ENCODE measurements at places on chromosomes 5 and 9.

GRCh38 chr9:124003636-124004349, 7.8 kb upstream of the LHX2 start:
- DNase-seq = no peak
- no peaks in the 10 kb centered on the region for H3K36me3 ChIP-seq

- DNase-seq = no peak
- H3K4me1 ChIP-seq = peaks cover 1% of the 10 kb centered on the region
- no peak overlapping the region for H3K27ac ChIP-seq
- H3K4me3 ChIP-seq = no peak overlapping the region
- H3K27me3 ChIP-seq = no peaks in the 10 kb centered on the region
Measured at GRCh38 chr5:9445826-9446388, 100.0 kb downstream of the SEMA5A start.

- no peak overlapping the region for H3K27ac ChIP-seq
- H3K27me3 ChIP-seq = no peaks in the 10 kb centered on the region
- no peak overlapping the region for H3K4me3 ChIP-seq
Measured at GRCh38 chr9:113602126-113603047, 138.9 kb downstream of the RGS3 start.

DNA sequence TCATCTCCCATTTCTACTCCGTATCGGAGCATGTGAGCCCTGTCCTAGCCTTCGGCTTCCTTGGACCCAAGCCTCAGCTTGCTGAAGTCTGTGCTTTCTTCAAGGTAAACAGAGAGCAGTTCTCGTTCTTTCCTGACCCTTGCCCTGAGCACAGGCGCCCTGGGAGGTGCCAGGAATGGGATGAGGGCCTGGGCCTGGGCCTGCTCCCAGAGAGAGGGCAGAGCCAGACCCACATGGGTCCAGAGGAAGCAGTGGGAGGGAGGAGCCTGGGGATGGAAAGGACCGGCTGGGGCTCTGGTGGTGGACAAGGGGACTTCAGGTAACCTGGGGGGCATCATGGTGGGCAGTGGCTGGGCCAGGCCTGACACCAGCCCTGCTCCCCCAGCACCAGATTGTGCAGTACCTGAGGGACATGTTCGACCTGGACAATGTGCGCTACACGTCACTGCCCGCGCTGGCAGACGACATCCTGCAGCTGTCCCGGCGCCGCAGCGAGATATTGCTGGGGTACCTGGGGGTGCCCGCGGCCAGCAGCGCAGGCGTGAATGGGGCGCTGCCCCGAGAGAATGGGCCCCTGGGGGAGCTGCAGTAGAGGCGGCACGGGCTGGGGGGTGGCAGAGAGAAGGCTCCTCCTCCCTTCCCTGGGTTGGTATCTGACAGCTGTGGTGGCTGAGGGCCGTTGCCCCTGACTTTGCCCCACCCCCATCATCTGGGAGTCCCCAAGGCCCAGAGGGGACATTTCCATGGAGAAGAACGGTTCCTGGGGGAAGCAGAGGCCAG, 10.9 kb upstream of the DOLPP1 start:
- no peaks in the 10 kb centered on the region for H3K27me3 ChIP-seq
- H3K27ac ChIP-seq = no peak overlapping the region
- H3K36me3 ChIP-seq = no peaks in the 10 kb centered on the region
- no peak for DNase-seq
- no peak overlapping the region for H3K4me3 ChIP-seq

- H3K27ac ChIP-seq = no peak overlapping the region
- H3K36me3 ChIP-seq = no peaks in the 10 kb centered on the region
- no peaks in the 10 kb centered on the region for H3K27me3 ChIP-seq
- H3K4me3 ChIP-seq = no peak overlapping the region
- peaks cover 8% of the 10 kb centered on the region for H3K4me1 ChIP-seq
Measured at GRCh38 chr9:81893929-81894328, 34.3 kb upstream of the SPATA31D4 start.

DNA sequence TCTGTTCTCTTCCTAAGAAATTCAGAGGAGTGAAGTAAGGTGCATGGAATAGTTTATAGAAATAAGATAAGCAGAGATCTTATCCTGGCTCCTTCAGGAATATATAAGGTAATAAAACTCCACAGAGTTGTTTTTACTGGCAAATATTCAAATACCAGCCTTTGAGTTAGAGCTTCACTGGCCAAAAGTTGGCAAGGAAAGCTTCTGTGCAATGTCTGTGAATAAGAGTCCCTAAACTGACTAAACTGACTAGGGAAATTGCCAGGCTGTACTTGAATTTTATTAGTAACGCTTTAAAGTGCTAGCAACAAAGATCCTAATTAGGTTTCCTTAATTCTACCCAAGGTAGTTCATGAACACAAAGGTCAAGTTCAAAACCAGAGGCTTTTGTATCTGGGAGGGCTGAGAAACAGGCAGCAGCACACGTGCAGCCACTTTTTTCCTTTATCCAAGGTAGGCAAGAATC, 131.1 kb upstream of the MPDZ start:
- no peaks in the 10 kb centered on the region for H3K36me3 ChIP-seq
- H3K4me1 ChIP-seq = no peaks in the 10 kb centered on the region
- no peak overlapping the region for H3K4me3 ChIP-seq
- no peaks in the 10 kb centered on the region for H3K27me3 ChIP-seq
- H3K27ac ChIP-seq = no peak overlapping the region
- DNase-seq = peak; percentile 50

GRCh38 chr9:109027176-109027575, 13.9 kb upstream of the CTNNAL1 start:
- peaks cover 41% of the 10 kb centered on the region for H3K4me1 ChIP-seq
- H3K36me3 ChIP-seq = peaks cover 35% of the 10 kb centered on the region
- H3K4me3 ChIP-seq = no peak overlapping the region
- no peak for DNase-seq

DNA sequence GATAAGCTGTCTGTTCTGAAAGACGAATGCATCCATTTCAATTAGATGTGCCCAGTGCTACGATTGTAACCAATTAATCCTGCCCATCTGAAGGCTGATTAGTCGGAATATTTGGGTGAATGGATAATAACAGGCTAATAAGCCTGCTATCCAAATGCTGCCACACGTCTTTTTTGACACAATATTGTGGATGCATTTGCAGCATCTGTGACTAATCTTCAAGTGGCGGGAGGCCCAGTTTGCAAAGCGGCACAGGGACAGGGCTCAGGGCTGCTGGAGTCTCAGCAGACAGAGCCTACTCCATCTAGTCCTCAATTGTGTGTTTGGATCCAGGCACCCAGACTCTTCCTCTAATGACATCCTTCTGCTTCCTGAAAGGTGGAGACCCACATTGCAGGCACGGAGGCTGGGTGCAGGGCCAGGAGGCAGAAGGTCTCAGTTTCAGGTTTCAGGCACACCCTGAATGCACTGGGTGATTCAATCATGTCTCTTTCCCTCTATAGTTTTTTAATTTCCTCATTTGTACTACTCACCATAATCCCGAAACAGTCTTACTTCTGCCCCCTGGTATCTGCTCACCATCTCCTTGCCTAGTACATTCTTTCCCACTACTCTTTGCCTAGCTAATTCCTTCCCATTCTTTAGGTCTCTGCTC, 169.6 kb downstream of the ASTN2 start:
- no peak overlapping the region for H3K4me3 ChIP-seq
- no peaks in the 10 kb centered on the region for H3K4me1 ChIP-seq
- peaks cover 7% of the 10 kb centered on the region for H3K27me3 ChIP-seq
- no peak for DNase-seq
- H3K36me3 ChIP-seq = no peaks in the 10 kb centered on the region
- no peak overlapping the region for H3K27ac ChIP-seq

- H3K4me3 ChIP-seq = no peak overlapping the region
- no peaks in the 10 kb centered on the region for H3K27me3 ChIP-seq
- peaks cover 15% of the 10 kb centered on the region for H3K4me1 ChIP-seq
- no peaks in the 10 kb centered on the region for H3K36me3 ChIP-seq
- no peak for DNase-seq
Measured at GRCh38 chr5:58227858-58228257, 232.0 kb downstream of the PLK2 start.

DNA sequence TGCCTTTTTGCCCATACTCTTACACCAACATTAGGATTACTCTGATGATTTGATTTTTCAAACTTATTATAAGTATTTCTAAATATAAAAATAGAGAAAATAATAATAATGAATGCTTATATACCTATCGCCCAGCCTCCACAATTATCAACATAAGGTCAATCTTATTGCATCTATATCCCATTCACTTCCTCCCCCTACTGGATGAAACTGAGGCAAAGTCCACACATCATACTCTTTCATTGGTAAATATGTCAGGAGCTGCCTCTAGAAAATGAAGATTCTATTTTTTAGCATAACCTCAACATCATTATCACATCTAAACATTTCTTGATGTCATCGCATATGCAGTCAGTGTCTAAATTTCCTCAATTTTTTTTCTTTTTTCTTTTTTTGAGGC, 44.3 kb downstream of the SH3RF2 start:
- no peak overlapping the region for H3K4me3 ChIP-seq
- no peak for DNase-seq
- peaks cover 59% of the 10 kb centered on the region for H3K4me1 ChIP-seq
- no peaks in the 10 kb centered on the region for H3K36me3 ChIP-seq
- H3K27ac ChIP-seq = peak overlapping the region; percentile 57
- no peaks in the 10 kb centered on the region for H3K27me3 ChIP-seq

GRCh38 chr5:160291467-160291866, 20.9 kb downstream of the CCNJL start:
- DNase-seq = no peak
- H3K36me3 ChIP-seq = no peaks in the 10 kb centered on the region
- no peak overlapping the region for H3K4me3 ChIP-seq
- H3K27me3 ChIP-seq = no peaks in the 10 kb centered on the region

- H3K27ac ChIP-seq = no peak overlapping the region
- no peaks in the 10 kb centered on the region for H3K4me1 ChIP-seq
- no peaks in the 10 kb centered on the region for H3K27me3 ChIP-seq
- H3K4me3 ChIP-seq = no peak overlapping the region
- DNase-seq = no peak
Measured at GRCh38 chr5:166581826-166582225, 1709.6 kb upstream of the WWC1 start.

GRCh38 chr5:171421331-171422262, 2.1 kb downstream of the FGF18 start:
- H3K27me3 ChIP-seq = no peaks in the 10 kb centered on the region
- no peak for DNase-seq
- no peaks in the 10 kb centered on the region for H3K36me3 ChIP-seq
- no peak overlapping the region for H3K27ac ChIP-seq
- 0 out of 2 replicates have a peak, but pooled peaks cover 12% of the 10 kb centered on the region for H3K4me1 ChIP-seq

GRCh38 chr5:169280286-169280685, 20.7 kb downstream of the SLIT3 start:
- H3K4me3 ChIP-seq = no peak overlapping the region
- no peak overlapping the region for H3K27ac ChIP-seq
- DNase-seq = no peak
- H3K4me1 ChIP-seq = no peaks in the 10 kb centered on the region
- H3K36me3 ChIP-seq = no peaks in the 10 kb centered on the region

- no peaks in the 10 kb centered on the region for H3K4me1 ChIP-seq
- no peaks in the 10 kb centered on the region for H3K36me3 ChIP-seq
- DNase-seq = no peak
- no peak overlapping the region for H3K4me3 ChIP-seq
- H3K27ac ChIP-seq = no peak overlapping the region
Measured at GRCh38 chr9:7752481-7752880, 47.1 kb downstream of the DMAC1 start.

- H3K4me1 ChIP-seq = no peaks in the 10 kb centered on the region
- H3K27me3 ChIP-seq = no peaks in the 10 kb centered on the region
- H3K36me3 ChIP-seq = no peaks in the 10 kb centered on the region
- H3K27ac ChIP-seq = no peak overlapping the region
- no peak for DNase-seq
- H3K4me3 ChIP-seq = no peak overlapping the region
Measured at GRCh38 chr9:19456426-19456825, 47.6 kb downstream of the ACER2 start.

DNA sequence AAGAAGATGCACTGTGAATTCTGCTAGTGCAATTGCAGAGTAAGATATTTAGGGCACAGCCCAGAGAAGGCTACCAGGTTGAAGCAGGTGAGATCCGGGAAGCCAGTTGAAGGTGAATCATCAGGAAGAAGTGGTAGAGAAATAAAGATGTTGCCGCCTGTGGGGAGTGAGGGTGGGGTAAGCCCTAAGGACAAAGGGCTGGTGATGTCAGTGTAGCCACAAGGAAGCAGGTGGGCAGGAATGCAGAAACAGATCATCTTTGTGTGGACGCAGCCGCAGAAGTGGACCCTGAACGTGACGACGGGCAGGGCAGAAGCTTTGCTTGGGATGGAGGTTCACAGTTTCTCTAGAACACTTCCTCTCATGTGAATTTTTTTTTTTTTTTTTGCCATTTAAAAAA, 164.2 kb downstream of the ACTL7B start:
- H3K4me1 ChIP-seq = peaks cover 16% of the 10 kb centered on the region
- H3K27me3 ChIP-seq = no peaks in the 10 kb centered on the region
- H3K27ac ChIP-seq = peak overlapping the region; percentile 38
- H3K4me3 ChIP-seq = no peak overlapping the region
- no peaks in the 10 kb centered on the region for H3K36me3 ChIP-seq

GRCh38 chr5:14219800-14220512, 76.8 kb downstream of the TRIO start:
- H3K27me3 ChIP-seq = no peaks in the 10 kb centered on the region
- no peak overlapping the region for H3K4me3 ChIP-seq
- no peaks in the 10 kb centered on the region for H3K36me3 ChIP-seq
- no peak overlapping the region for H3K27ac ChIP-seq

DNA sequence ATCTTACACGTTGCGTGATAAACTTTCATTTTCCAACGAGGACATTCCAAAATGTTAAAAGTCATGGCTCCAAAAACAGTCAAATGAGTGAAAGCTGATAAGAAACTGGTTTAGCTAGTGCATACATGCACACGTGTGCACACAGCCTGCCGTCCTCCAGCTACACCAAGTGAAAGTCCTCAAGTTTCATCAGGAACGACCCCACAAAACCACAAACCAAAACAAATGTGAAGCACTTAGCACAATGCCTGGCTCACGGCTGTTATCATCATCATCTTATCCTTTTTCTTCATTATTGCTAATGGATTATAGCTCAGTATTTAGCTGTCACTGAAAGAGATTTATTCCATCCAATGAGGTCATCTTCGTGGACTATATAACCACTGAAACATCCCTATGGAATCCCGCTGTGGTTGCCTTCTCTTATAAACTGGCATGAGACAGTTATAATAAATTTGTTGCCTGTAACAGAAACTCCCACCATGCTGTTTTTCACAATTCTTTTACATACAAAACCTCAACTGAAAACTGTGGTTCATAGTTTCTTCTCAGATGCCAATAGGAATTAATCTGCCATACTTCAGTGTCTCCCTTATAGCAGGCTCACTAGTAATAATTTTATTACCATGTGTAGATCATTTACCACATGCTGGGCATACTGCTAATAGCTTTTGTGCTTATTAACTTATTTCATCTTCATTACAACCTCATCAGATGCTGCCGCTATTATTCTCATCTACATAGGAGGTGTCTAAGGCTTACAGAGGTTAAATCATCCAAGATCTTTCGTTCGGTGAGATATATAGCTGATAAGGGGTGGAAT, 56.1 kb downstream of the SAXO1 start:
- DNase-seq = no peak
- no peak overlapping the region for H3K27ac ChIP-seq
- H3K36me3 ChIP-seq = no peaks in the 10 kb centered on the region
- no peak overlapping the region for H3K4me3 ChIP-seq
- no peaks in the 10 kb centered on the region for H3K4me1 ChIP-seq
- H3K27me3 ChIP-seq = peaks cover 46% of the 10 kb centered on the region

Data from PC-9 (cell line).